ENCODE measurements at places on chromosomes 2 and 18.
A peak's percentile ranks its signal among the peaks of the same experiment; 100 is the strongest.

DNA sequence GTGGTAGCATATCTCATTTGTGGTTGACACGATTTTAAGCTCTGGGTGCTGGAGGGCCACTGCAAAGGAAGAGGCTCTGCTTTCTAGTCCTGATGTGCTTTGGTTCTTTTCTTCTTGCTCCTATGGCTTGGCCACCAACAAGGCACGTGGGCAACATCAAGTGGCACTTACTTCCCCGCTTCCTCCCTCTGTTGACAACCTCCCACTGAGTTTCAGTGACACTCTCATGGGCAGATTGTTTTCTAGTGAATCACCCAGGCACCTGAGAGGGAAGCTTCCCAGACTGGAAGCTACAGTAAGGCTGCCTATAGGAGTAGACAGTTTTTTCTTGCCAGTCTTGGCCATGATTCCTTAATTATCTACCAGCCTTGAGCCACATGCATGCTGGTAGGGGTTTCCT, 89.0 kb downstream of the NBAS start:
- no peak for DNase-seq

DNA sequence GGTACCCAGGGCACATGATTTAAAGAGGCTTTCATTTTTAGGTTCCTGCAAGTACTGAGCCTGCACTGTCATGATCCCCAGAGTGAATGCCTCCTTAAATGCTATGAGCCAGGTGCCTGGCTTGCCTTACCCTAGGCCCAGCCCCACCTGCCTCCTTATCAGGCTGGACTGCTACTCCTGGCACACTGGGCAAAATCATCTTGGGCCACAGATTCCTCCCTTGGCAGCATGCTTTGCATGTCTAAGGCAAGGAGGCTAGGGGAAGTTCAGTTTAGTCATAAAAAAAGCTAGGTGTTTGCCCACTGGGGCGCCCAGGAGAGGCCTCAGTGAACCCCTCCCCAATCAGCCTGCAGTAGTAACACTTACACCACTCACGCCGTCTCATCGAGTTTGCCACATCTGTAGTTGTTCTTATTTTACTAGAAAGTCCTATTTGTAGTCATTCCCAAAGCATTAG, 45.1 kb downstream of the LBH start:
- no peak for DNase-seq

GRCh38 chr18:24631243-24632025, 171.0 kb downstream of the HRH4 start:
- DNase-seq = no peak

- DNase-seq = peak; percentile 32
Measured at GRCh38 chr2:206443735-206444527, 599 bp downstream of the ADAM23 start.

DNA sequence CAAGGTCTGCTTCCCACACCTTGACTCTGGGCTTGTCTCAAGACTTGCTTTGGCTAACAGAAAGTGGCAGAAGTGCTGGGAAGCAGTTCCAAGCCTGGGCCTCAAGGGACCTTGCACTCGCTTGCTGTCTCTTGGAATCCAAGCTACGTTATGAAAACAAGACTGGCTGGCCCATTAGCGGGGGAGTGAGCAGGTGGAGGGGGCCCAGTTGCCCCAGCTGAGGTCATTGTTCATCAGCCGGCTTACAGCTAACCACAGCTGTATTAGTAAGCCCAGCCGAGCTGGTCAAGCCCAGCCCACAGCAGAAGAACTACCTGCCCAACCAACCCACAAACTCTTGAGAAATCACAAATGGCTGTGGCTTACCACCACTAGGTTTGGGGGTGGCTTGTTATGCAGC, 63.1 kb downstream of the MARCO start:
- DNase-seq = no peak

GRCh38 chr2:60735496-60736250, 20.4 kb upstream of the PAPOLG start:
- DNase-seq = no peak

DNA sequence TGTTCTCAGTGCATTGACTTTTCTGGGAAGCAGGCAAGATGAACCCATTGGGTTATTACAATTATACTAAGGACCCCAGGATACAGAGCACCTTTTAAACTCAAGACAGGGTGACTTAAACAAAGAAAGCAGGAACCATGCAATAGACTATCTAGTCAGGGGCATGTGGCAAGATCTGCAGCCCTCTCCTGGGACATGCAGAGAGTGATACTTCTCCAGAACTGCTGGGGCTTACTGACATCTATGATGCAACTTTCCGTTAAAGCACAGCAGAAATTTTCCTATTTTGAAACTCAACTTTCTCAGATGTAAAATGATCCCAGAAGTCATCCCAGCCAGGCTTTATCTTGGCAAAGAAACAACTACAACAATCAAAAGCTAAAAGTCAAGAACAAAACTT, 162.2 kb upstream of the HNMT start:
- DNase-seq = no peak

DNA sequence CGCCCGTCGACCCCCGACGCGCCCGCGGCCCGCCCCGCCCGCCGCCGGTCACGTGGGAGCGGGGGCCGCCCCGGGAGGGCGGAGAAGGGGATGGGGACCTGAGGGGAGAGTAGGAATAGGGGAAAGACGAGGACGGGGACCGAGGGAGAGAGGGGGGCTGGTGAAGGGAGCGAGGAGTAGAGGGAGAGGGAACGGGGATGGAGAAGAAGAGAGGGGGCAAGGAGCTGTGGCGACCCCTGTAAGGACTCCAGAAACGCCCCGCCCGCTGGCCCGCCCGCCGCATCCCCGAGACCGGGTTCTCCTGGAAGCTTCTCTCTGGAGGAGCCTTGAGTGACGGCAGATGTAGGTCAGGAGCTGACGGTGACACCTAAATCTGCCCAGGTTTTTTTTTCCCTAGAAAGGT, 615 bp downstream of the ADNP2 start:
- DNase-seq = peak; percentile 40

- DNase-seq = peak; percentile 16
Measured at GRCh38 chr2:75647771-75648170, 1.2 kb downstream of the MRPL19 start.
